ENCODE measurements at places on chromosomes 5 and 9.
A peak's percentile ranks its signal among the peaks of the same experiment; 100 is the strongest.

GRCh38 chr5:141843156-141843927 is 34.9 kb downstream of the PCDH1 start:
- DNase-seq = peak; percentile 56

DNA sequence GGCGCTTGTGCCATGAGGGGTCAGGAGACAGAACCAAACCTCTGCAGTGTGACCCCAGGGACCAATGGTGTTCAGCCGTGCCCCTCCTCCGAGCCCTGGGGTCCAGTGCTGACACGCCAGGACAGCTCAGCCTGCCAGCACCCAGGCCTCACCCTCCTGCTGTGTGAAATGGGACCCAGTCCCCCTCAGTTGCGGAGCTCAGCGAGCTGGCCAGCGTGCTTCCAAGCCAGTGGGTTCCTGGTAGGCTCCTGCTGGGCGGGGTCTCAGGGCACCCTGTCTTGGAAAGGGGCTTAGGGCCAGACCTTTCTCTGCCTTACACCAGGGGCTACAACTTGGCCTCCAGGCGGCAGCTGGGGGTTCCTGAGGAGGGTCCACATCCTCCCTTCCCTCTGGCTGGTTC is 4.4 kb downstream of the RNF44 start:
- DNase-seq = no peak

- DNase-seq = peak; percentile 23
Measured at GRCh38 chr5:759781-760362, 24.7 kb downstream of the ZDHHC11B start.

DNA sequence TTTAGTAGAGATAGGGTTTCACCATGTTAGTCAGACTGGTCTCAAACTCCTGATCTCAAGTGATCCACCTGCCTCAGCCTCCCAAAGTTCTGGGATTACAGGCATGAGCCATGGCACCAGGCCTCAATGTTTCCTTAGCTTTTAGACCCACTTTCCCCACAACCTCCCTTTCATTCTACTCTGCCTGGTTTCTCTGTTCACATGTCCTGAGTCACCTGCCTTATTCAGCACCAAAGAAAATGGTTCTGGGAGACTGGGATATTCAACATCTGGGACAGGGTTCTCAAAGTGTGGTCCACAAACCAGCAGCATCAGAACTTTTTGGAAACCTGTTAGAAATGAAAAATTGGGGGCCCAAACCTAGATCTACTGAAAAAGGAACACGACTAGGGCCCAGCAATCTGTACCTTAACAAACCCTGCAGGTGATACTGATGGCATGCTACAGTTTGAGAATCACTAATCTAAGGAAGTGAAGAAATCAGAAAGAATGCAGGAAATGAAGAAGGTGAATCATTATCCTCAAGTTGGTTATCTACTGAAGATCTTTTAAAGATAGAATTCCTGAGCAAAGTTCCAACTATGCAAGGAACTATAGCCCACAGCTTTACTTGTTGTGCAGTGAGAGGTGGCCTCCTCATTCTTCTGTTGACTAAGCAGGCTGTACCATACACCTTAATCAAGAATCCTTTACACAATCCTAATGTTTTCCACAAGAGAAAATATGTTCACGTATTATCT is 51.8 kb upstream of the CTNNAL1 start:
- DNase-seq = no peak
